Stimulated activated CD4-positive, alpha-beta T cell treated with anti-CD3 and anti-CD28 coated beads, TNF-alpha, amount 100 ng/mL, for 1 hour (primary cell): ENCODE measurements at places on chromosomes 6 and 20.
A peak's percentile ranks its signal among the peaks of the same experiment; 100 is the strongest.

DNA sequence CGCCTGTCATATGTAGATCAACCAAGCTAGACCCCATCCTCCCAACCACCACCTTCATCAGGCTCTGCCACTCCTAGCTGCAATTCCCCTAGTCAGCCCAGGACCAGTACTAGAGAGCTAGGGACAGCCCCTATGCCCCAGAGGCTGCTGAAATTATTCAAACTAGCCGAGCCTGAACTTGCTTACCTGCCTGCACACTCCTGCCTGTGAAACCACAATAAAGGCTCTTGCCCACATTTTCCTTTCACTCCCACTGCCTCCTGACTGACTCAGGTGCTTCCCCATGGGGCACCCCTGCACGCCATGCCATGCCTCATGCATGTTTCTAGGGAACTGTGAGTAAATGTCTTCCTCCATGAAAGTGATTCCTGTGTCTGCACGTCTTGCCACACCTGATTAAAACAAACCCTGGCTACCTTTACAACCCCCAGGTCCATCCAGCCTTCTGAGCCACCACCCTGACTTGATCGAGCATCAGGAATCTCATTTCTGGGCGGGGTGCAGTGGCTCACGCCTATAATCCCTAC lies 66.5 kb upstream of the IER3 start:
- DNase-seq, result peak; percentile 11

DNA sequence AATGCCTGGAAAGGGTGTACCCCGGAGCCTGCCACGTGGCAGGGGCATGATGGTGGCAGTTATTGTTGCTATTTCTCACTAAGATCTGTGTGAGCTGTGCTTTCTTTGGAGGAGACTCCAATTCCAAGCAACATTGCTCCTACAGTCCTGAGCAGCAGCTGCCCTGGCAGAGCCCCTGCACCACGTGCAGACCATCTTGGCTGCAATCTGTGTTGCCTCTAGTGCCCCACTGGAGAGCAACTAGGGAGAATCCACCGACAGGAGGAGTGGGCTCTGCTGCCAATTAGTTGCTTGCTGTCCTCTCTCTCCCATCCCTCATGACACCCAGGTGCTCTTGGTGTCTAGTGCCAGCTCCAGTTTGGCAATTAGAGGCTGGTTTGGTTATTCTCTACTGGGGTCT lies 116.0 kb downstream of the PXDC1 start:
- no peak for DNase-seq

DNA sequence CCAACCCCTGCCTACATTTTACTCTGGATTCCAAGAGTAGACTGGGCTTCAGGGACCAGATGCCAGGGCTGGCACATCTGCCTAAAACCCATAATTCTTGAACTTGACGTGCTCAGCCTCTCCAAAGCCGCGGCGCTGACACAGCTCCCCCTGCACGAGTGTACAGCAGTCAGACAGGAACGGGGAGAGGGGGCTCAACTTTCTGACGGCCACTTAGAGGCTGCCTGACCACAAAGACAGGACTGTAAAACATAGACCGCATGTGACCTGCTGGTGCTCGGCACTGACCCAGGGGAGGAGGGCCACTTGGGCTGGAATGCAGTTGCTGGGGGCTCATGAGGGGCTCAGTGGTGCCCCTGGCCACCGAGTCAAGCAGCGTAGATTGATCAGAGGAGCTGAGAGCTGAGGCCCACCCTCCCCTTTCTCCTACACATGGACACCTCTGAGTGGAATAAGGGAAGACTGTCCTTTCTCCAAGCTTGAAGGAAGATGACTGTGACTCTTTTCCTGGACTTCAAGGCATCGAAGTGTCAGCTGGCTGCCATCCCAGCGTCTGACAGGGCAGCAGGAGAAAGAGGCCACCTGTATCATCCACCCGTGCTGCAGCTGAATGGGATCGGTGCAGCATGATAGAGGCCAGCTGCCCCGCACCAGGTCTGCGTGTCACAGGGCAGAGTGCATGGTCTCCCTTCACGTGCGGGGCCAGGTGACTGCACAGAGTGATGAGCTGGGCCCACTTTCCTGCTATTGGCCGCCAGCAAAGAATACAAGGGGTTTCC lies 171.3 kb upstream of the AGPAT4 start:
- DNase-seq, result no peak

DNA sequence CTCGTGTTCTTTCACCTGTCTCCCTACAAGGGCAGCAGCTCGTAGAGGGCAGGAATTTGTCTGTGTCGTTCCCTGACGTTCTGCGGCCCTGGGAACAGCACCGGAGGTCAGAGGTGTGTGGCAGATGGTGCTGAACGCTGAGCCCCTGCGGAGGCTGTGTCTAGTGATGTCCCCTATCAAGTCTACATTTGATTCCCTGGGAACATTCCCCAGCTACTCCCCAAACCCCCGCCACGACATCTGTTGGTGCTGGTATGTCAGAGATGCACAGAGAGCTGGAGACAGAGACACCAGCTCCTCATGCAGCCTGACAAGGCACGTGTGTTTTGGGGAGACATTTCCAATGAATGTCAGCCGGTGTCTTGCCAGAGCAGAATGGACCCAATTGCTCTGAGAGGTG lies 7.7 kb downstream of the PMEPA1 start:
- DNase-seq, result no peak

DNA sequence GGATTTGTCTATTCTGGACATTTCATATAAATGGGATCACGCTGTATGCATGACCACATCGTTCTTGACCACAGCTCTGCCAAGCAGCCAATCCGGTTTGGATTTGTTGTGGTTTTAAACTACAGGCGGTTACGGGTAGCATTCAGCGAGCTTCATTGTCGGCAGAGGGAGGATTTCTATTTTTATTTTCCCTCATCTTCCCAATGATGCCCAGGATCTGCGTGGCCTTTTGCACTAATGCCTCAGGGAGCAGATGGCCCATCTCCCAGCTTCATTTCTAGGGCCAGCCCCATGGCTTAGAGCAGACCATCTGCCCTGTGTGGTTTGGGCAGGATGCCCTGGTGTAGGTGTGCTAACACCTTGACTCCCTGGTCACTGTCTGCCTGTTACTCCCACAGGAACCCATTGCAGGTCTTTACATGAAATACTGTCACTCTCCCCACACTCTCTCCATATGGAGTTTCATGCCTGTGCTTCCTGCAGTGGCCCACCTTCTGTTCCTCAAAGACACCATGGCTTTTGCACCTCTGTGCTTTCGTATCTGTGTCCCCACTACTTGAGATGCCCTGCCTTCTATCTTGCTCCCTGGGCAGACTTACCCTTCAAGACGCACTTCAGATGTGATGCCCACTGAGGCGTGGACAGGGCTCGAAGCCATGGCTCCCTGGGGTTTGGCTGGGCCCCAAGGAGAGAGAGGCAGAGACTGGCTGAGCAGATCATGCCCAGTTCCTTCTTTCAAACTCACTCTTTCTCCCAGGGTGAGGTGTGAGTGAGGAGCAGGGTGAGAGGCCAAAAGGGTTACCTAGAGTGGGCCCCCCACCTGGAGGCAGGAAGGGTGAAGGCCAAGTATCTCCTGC lies 26.0 kb downstream of the SDCBP2 start:
- no peak for DNase-seq

DNA sequence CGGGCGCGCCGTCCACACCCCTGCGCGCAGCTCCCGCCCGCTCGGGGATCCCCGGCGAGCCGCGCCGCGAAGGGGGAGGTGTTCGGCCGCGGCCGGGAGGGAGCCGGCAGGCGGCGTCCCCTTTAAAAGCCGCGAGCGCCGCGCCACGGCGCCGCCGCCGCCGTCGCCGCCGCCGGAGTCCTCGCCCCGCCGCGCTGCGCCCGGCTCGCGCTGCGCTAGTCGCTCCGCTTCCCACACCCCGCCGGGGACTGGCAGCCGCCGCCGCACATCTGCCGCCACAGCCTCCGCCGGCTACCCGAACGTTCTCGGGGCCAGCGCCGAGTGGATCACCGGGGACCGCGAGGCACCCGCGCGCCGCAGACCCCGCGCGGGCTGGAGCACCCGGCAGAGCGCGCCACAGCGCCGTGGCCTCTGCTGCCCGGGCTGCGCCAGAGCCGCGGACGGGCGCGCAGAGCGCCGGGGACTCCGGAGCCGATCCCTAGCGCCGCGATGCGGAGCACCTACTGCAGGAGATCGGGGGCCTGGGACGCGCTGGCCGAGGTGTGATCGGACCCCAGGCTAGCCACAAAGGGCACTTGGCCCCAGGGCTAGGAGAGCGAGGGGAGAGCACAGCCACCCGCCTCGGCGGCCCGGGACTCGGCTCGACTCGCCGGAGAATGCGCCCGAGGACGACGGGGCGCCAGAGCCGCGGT lies at the start of gene BMP2:
Gene BMP2, plus strand, starts transcription at position 151 of the 692 bp plus-strand sequence. CDS start 2,441 bp downstream, outside the sequence.
- DNase-seq, result no peak

DNA sequence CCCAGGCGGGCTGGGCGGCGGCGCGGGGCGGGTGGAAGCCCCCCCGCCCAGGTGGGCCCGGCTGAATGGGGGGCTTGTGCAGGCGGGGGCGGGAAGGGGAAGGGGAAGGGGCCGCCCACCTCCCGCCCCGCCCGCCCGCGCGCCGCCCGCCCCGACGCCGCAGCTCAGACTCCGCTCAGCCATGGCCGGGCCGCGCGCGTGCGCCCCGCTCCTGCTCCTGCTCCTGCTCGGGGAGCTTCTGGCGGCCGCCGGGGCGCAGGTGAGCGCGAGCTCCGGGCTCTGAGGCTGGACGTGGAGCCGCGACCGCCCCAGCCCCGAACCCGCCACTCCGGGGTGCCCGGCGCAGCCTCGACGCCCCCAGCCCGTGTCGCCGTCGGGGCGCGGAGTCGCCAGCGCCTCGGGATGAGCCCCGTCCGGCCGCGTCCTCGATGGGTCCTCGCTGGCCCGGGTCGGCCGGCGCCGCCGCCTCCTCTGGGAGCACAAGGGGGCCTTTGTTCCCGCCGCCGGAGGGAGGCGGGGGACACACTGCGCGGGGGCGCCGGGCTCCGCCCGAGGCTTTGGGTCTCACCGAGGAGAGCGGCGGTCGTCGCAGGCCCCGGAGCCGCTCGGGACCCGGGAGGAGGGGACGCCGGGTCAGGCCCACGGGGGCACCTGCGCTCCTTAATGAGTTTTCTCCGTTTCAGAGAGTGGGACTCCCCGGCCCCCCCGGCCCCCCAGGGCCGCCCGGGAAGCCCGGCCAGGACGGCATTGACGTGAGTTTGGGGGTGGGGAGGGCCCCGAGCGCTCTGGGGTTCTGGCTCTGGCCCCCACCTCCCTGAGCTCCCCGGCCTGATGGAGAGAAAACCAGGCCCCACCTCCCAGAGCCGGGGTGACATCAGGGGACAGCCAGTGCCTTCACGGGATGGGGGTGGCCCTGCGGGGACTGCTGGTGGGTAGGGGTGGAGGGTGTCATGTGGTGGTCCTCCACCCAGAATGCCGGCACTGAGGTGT lies at the start of gene COL9A3:
Gene COL9A3, plus strand, starts transcription at position 167 of the 990 bp plus-strand sequence. Its CDS starts 15 bp downstream, at position 182.
- DNase-seq, result no peak

DNA sequence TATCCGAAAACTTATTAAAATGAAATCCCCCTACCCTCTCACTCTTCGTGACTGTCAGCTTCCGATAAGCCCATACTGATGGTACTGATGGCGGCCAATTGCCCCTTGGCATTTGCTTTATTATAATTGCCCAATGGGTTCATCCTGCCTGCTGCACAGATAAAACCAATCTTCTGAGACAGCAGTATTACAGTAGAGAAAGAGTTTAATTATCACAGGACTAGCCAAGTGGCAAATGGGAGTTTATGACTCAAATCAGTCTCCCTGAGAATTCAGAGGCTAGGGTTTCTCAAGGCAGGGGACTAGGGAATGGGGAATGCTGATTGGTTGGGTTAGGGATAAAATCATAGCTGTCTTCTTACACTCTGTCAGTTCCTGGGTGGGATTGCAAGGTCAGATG lies 259.5 kb downstream of the SOD2 start:
- DNase-seq, result no peak

- no peak for DNase-seq
These were observed 134.8 kb upstream of the BEND6 start for GRCh38 chr6:56820060-56820459.

GRCh38 chr6:158567871-158568401 lies 8.0 kb downstream of the TMEM181 start:
- DNase-seq, result no peak

GRCh38 chr20:60057866-60058807 lies 99.9 kb downstream of the CDH26 start:
- peak; percentile 4 for DNase-seq

DNA sequence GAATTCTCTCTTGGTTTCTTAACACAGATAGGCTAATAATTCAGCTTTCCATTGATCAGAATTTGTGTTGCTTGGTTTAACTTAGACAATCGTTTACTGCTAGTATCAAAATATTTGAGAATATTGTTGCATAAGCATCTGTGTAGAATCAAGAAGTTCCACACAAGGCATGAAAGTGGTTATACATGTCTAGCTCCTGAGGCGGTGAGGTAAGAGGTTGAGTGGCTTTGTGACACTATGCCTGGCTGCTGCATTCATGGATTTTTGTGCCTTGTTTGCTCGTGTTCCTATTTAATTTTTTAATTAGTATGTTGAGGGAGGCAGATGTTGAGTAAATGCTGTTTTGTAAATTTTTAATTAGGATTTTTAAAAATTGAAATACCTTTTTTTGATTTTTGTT lies 10.2 kb downstream of the PKIB start:
- DNase-seq, result no peak

DNA sequence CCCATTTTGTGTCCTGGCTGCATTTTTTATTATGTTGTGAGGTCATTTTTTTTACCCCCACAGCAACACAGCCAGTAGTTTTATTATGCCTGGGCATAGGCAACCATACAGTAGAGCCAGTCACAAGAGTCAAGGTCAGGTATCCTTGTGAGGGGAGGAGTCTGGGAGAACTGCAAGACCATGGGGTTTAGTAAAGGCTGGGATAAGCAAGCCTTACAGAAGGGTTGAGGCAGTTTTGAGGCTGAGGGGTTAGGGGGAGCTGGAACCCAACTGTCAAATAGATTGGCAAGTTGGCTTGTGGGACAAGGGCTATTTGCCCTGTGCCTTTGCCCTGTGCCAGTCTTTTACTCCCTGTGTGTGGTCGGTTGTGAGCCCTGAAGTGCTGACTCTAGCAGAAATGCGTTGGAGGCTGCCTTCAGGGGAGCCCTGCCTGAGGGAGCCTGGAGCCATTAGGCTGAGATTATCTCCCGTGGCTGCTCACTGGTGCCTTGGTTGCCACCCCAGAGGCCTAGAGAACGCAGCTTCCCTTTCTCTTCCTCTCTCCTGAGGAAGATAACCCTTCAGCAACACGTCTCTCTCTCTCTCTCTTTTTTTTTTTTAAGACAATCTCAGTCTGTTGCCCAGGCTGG lies 31.1 kb downstream of the RALY start:
- DNase-seq, result no peak

GRCh38 chr6:168956884-168957730 lies 296.5 kb downstream of the THBS2 start:
- DNase-seq, result peak; percentile 8

GRCh38 chr6:159766906-159767305 lies 5.1 kb downstream of the ACAT2 start:
- DNase-seq, result no peak

DNA sequence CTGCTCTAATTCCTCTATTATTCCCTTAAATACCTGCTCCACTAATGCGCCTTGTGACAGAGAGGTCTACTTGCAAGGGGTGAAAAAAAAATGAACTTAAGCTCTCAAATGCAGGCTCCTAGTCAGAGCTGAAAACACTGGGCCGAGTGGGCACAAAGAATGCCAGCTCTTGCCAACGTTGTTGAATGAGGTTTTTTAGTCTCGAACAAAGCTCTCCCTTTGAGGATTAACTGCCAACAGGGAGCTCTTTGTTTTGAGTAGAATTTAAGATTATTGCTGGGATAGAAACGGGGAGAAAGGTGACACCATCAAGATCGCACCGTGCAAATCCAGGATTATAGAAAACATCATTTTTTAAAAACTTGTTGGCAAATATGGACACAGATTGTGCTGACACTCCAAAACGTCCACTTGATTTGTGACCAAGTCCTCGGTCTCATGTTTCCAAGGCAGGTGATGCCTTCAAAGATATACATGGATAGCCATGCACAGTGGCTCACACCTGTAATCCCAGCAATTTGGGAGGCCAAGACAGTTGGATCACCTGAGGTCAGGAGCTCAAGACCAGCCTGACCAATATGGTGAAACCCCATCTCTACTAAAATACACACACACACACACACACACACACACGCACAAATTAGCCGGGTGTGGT lies 163.2 kb downstream of the BMP7 start:
- no peak for DNase-seq
